Activated CD4-positive, alpha-beta T cell treated with anti-CD3 and anti-CD28 coated beads, Interleukin-2, amount 10 ng/mL, durations not matched to agents 24 days and 14 days (primary cell): ENCODE measurements at places on chromosomes 4 and X. TPM values are rescaled to one million over a fixed set of nuclear protein-coding genes. Genes with fewer than 3 reads are reported as not detected.

DNA sequence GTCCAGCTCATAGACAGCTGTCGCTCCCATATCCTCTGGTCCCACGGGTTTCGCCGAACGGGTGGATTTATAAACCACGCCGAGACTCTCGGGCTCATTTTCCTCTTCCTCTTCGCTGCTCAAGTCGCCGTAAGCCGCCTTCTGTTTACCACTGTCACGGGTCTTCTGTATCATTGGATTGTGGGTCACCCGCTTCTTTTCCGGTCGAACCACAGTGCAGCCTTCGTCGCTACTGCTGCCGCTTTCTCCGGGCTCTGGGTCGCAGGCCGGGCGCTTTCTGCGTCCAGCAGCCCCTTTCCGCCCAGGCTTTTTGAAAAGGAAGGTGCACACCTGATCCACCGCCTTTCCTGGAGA lies 311 bp downstream of the RNF113A start:
- peaks cover 19% of the 10 kb centered on the region for H3K36me3 ChIP-seq
- H3K4me3 ChIP-seq, result peak overlapping the region; percentile 98
- H3K27me3 ChIP-seq, result no peaks in the 10 kb centered on the region
- H3K4me1 ChIP-seq, result peaks cover 5% of the 10 kb centered on the region

- H3K4me1 ChIP-seq, result peaks cover 13% of the 10 kb centered on the region
- DNase-seq, result no peak
- H3K4me3 ChIP-seq, result no peak overlapping the region
These were observed 68.7 kb upstream of the PGM2 start for GRCh38 chr4:37757761-37758160.

GRCh38 chr4:41285864-41286235 lies 29.1 kb downstream of the UCHL1 start:
- DNase-seq, result no peak
- H3K4me1 ChIP-seq, result no peaks in the 10 kb centered on the region
- no peak overlapping the region for H3K27ac ChIP-seq

DNA sequence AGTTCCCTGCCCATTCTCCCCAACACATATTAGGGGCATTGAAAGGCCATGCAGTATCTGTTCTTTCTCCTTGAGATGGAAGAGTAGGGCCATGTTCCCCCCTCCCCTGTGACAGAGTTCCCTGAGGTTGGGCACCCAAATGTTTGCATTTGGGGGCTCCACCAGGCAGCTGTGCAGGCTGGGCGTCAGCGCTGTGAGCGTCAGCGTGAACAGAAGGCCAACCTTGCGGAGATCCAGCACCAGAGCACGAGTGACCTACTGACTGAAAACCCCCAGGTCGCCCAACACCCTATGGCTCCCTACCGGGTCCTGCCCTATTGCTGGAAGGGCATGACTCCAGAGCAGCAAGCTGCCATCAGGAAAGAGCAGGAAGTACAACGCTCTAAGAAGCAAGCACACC lies 3.9 kb downstream of the HSD17B10 start:
- no peak overlapping the region for H3K27ac ChIP-seq
- no peak overlapping the region for H3K4me3 ChIP-seq
- no peaks in the 10 kb centered on the region for H3K27me3 ChIP-seq
- peaks cover 8% of the 10 kb centered on the region for H3K4me1 ChIP-seq
- H3K36me3 ChIP-seq, result peaks cover 29% of the 10 kb centered on the region

- peaks cover 52% of the 10 kb centered on the region for H3K4me1 ChIP-seq
- peak overlapping the region; percentile 99 for H3K27ac ChIP-seq
- H3K4me3 ChIP-seq, result peak overlapping the region; percentile 100
- H3K36me3 ChIP-seq, result peaks cover 6% of the 10 kb centered on the region
These were observed 507 bp downstream of the LIN54 start for GRCh38 chr4:83010111-83010521.

GRCh38 chr4:95048296-95048695 lies 290.5 kb downstream of the BMPR1B start:
- no peak overlapping the region for H3K27ac ChIP-seq
- no peaks in the 10 kb centered on the region for H3K4me1 ChIP-seq
- DNase-seq, result no peak
- no peaks in the 10 kb centered on the region for H3K27me3 ChIP-seq
- no peaks in the 10 kb centered on the region for H3K36me3 ChIP-seq

DNA sequence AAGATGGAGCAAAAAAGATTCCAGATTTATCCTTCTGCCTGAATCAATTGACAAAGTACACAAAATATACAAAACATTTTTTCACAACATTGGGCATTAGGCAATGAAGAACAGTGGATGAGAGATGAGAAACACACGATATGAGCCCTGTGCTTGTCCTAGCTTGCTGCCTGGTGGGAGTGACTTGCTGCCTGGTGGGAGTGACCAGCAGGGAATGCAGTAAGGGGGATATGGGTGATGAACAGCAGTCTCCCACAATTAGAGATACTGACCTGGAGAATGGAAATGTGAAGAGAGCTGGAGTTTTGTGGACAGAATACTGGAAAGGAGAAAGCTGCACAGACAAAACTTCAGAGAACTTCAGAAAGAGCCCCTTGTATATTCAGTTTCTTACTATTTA lies 629.4 kb upstream of the FRG1 start:
- H3K27me3 ChIP-seq, result no peaks in the 10 kb centered on the region
- H3K27ac ChIP-seq, result no peak overlapping the region
- H3K4me1 ChIP-seq, result no peaks in the 10 kb centered on the region
- no peak overlapping the region for H3K4me3 ChIP-seq
- DNase-seq, result no peak
- H3K36me3 ChIP-seq, result no peaks in the 10 kb centered on the region

DNA sequence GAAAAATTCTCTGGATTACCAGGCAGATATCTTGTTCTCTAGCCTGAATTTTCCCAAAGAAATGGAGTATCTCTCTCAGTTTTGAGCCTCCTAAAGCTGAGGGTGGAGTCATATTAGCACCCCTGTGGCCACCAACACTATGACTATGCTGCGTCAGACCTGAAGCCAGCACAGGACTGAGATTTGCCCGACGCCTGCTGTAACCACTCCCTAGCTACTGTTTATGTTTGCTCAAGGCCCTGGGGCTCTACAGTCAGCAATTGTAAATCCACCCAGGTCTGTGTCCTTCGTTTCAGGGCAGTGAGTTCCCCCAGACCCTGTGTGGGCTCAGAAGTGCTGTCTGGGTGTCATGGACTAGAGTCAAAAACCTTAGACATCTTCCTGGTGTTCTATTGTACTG lies 61.4 kb downstream of the ZXDA start:
- H3K36me3 ChIP-seq, result no peaks in the 10 kb centered on the region
- no peaks in the 10 kb centered on the region for H3K27me3 ChIP-seq
- H3K4me1 ChIP-seq, result no peaks in the 10 kb centered on the region
- H3K4me3 ChIP-seq, result no peak overlapping the region
- DNase-seq, result no peak
- no peak overlapping the region for H3K27ac ChIP-seq

- peak overlapping the region; percentile 88 for H3K27ac ChIP-seq
- peaks cover 33% of the 10 kb centered on the region for H3K36me3 ChIP-seq
- peak overlapping the region; percentile 64 for H3K4me3 ChIP-seq
- H3K4me1 ChIP-seq, result peaks cover 35% of the 10 kb centered on the region
- no peaks in the 10 kb centered on the region for H3K27me3 ChIP-seq
These were observed 4.3 kb downstream of the GK start for GRCh38 chrX:30657196-30658161.

DNA sequence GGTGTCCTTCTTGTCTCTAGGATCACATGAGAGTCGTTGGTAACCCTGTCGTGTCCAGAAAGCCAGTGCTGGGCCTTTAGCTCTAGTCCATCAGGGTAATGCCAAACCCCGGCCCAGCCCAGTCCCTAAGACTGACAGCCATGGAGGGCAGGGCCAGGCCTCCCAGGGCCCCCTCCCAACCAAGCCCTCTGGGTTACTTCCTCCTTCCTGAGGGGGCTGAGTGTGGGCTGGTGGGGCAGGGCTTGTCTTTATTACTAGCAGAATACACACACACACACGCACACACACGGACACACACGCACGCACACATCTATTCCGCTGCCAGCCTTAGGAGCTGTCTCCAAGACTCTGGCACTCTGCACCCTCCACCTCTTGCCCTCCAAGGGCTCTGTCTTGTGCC lies 35.6 kb upstream of the CDKN2AIP start:
- H3K4me1 ChIP-seq, result peaks cover 9% of the 10 kb centered on the region
- H3K36me3 ChIP-seq, result no peaks in the 10 kb centered on the region
- DNase-seq, result no peak
- no peak overlapping the region for H3K27ac ChIP-seq

DNA sequence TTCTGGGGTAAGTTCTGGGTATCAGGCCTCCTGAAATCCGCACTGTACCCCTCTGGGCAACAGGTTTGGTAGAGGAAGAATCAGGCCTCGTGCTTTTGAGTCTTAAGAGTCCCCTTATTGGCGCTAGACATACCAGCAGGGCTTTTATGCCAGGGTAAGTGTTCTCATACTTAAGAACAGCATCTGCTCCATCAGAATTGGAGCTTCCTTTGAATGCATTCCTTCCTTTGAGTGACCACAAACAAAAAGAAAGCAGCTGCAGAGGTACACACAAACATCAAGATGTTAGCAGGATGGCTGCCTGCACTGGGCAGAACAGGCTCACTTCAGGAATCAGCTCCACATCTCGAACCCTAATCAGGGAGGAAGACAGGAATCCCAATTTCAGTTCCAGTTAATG lies 156.8 kb downstream of the MGST2 start:
- no peak overlapping the region for H3K4me3 ChIP-seq
- DNase-seq, result no peak
- H3K4me1 ChIP-seq, result no peaks in the 10 kb centered on the region
- H3K27ac ChIP-seq, result no peak overlapping the region

GRCh38 chr4:54723220-54723619 lies 65.5 kb downstream of the KIT start:
- no peaks in the 10 kb centered on the region for H3K27me3 ChIP-seq
- no peak overlapping the region for H3K27ac ChIP-seq
- H3K36me3 ChIP-seq, result no peaks in the 10 kb centered on the region
- no peak overlapping the region for H3K4me3 ChIP-seq

DNA sequence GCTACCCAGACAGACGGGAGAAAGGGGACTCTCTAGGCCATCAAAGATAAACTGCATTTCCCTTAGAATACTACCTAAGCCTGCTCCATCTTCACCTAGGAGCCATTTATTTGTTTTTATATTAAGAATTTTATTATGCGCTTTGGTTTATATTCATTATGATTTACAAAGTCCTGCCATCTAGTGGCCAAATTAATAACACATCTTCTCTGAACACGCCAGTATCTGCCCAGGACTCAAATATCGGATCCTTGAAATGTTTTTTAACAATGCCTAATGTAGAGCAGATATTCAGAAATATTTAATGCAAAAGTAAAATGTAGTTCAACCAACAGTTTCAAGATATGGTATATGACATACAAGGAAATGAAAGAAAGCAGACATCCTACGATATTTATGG lies 20.8 kb upstream of the PRPS2 start:
- peaks cover 7% of the 10 kb centered on the region for H3K4me1 ChIP-seq
- H3K4me3 ChIP-seq, result no peak overlapping the region
- H3K27ac ChIP-seq, result no peak overlapping the region
- peaks cover 31% of the 10 kb centered on the region for H3K27me3 ChIP-seq
- peak; percentile 55 for DNase-seq

DNA sequence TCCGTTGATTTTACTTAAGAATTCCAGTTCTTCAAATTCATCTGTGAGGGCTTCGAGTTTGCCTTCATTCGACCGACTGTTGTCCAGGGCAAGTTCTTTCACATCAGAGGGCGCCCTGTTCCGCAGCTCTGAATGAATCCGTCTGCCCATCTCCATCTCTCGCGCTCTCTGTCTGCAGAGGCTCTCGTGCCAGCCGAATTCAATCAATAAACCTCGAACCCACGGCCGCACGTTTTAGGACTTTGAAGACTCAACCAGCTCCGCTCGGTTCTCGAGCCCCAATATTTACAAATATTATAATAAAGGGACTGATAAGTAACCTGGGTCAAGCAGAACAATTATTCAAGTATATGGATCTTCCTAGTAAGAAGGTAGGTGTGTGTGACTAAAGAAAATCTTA lies 556.4 kb upstream of the SMIM31 start:
- no peaks in the 10 kb centered on the region for H3K27me3 ChIP-seq
- H3K27ac ChIP-seq, result no peak overlapping the region
- H3K4me3 ChIP-seq, result no peak overlapping the region
- DNase-seq, result no peak

DNA sequence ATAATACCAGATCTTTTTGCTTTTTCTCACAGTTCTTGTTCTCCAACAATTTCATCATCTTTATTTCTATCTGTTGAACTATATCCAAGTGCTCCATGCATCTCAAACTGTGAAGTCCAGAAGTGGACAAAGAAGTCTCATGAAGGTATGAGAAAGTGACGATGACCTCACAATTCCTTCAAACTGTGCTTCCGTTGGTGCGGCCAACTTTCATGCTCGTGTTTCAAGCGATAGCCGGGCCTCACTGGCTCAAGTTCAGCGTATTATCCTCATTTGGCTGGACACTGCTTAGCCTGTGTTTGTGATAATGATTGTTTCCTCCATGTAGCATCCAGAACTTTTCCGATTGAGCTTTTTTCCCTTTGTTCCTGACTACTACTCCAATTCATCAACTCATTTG lies 143.1 kb downstream of the PALLD start:
- no peaks in the 10 kb centered on the region for H3K36me3 ChIP-seq
- no peak for DNase-seq
- H3K27ac ChIP-seq, result no peak overlapping the region
- H3K4me3 ChIP-seq, result no peak overlapping the region
- peaks cover 27% of the 10 kb centered on the region for H3K27me3 ChIP-seq
- H3K4me1 ChIP-seq, result peaks cover 2% of the 10 kb centered on the region

GRCh38 chr4:113971706-113972360 lies 7.6 kb downstream of the ARSJ start:
- H3K27ac ChIP-seq, result no peak overlapping the region
- no peaks in the 10 kb centered on the region for H3K36me3 ChIP-seq

GRCh38 chr4:41408150-41408549 lies 129.8 kb upstream of the LIMCH1 start:
- peaks cover 4% of the 10 kb centered on the region for H3K27me3 ChIP-seq
- no peaks in the 10 kb centered on the region for H3K4me1 ChIP-seq
- no peak overlapping the region for H3K4me3 ChIP-seq

DNA sequence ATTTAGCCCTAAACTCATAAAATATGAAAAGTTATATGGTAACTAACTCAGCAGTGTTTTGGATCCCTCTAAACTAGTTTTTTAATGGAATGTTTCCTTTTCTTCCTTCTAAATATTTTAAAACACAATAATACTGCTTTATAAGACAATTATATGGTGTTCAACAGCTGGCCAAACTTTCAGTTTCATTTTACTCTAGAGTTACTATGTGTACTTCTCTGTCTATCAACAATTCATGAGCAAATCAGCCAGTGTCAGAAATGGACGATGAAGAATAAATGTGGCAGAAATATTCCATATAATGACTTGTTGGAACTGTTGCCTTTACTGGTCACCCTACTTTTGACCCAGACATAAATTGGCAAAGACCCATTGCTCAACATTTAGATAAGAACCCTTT lies 64.8 kb upstream of the CXXC4 start:
- no peaks in the 10 kb centered on the region for H3K4me1 ChIP-seq
- no peak for DNase-seq
- H3K27me3 ChIP-seq, result no peaks in the 10 kb centered on the region
- H3K36me3 ChIP-seq, result no peaks in the 10 kb centered on the region
- H3K4me3 ChIP-seq, result no peak overlapping the region

Gene MOSPD2
- 15.3 and 16.0 TPM in 2 replicates for total RNA-seq

Gene BTC
- total RNA-seq, result not detected in 2 replicates

Gene PCSK1N
- 0.33 TPM in 1 of 2 replicates, not detected in the other for total RNA-seq
